ENCODE measurements at places on chromosomes 3 and 15. TPM values are rescaled to one million over a fixed set of nuclear protein-coding genes. Genes with fewer than 3 reads are reported as not detected.

- no peak for DNase-seq
- no peaks in the 10 kb centered on the region for H3K4me1 ChIP-seq
- H3K27me3 ChIP-seq = no peaks in the 10 kb centered on the region
- H3K27ac ChIP-seq = no peak overlapping the region
These were observed 19.2 kb downstream of the UBP1 start for GRCh38 chr3:33420966-33421365.

GRCh38 chr3:175608911-175609310 lies 749.8 kb downstream of the NAALADL2 start:
- no peaks in the 10 kb centered on the region for H3K36me3 ChIP-seq
- no peaks in the 10 kb centered on the region for H3K27me3 ChIP-seq
- H3K4me1 ChIP-seq = no peaks in the 10 kb centered on the region

- no peak overlapping the region for H3K27ac ChIP-seq
- no peaks in the 10 kb centered on the region for H3K27me3 ChIP-seq
- DNase-seq = no peak
These were observed 1.2 kb downstream of the SNX22 start for GRCh38 chr15:64152507-64153387.

GRCh38 chr3:29329986-29330890 lies 49.4 kb downstream of the RBMS3 start:
- H3K27ac ChIP-seq = no peak overlapping the region
- no peak for DNase-seq
- peaks cover 11% of the 10 kb centered on the region for H3K4me1 ChIP-seq
- no peaks in the 10 kb centered on the region for H3K36me3 ChIP-seq

DNA sequence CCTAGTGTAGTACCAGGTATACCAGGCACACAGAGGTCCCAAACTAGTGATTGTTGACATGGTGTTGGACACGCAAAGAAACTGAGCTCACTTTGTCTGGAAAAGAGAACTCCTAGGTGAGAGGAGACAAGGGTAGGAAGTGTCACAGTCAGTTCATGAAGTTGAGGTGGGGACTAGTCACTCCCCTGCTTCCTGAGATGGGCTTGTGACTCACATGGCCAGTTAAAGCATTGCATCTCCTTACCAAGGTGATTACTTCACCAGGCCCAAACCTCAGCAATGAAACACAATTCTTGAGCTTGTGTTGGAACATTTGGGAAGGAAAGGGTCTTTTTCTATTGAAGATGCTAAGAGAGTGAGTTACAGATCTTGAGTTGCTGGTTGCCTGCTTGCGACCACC lies 49.2 kb upstream of the RAD18 start:
- no peaks in the 10 kb centered on the region for H3K36me3 ChIP-seq
- no peaks in the 10 kb centered on the region for H3K27me3 ChIP-seq
- H3K4me3 ChIP-seq = no peak overlapping the region
- no peak overlapping the region for H3K27ac ChIP-seq
- H3K4me1 ChIP-seq = no peaks in the 10 kb centered on the region

The GABRB3 gene
- total RNA-seq = 1.0 TPM

The MBNL1 gene
- 485 TPM for total RNA-seq

The RBP2 gene
- total RNA-seq = not detected

The TRIM42 gene
- total RNA-seq = not detected

The CCR9 gene
- not detected for total RNA-seq

Measured in aorta (tissue), 5 donors.